A375 (cell line): ENCODE measurements at places on chromosomes 3 and 15. TPM values are rescaled to one million over a fixed set of nuclear protein-coding genes. Genes with fewer than 3 reads are reported as not detected.

The FBXW12 gene
- total RNA-seq = 0.04 TPM in 1 of 2 replicates, not detected in the other

The PRSS50 gene
- not detected in 2 replicates for total RNA-seq

The MINAR1 gene
- total RNA-seq = 1.0 and 1.1 TPM in 2 replicates

The PARP16 gene
- 7.2 and 9.1 TPM in 2 replicates for total RNA-seq

The INKA1 gene
- total RNA-seq = 0.68 and 1.7 TPM in 2 replicates

The ABHD6 gene
- total RNA-seq = 10.4 and 11.2 TPM in 2 replicates

The POLQ gene
- 10.4 and 13.3 TPM in 2 replicates for total RNA-seq

The RTP1 gene
- not detected in 2 replicates for total RNA-seq

The KCNMB3 gene
- 1.1 TPM in 2 replicates for total RNA-seq

The PROS1 gene
- 6.0 and 6.6 TPM in 2 replicates for total RNA-seq

The TMOD2 gene
- total RNA-seq = 3.0 and 4.3 TPM in 2 replicates

The SETD5 gene
- 59.7 and 69.2 TPM in 2 replicates for total RNA-seq

The SEC11A gene
- 184 and 200 TPM in 2 replicates for total RNA-seq

The TRH gene
- total RNA-seq = not detected in 2 replicates

The SPATA12 gene
- 0.29 TPM in 1 of 2 replicates, not detected in the other for total RNA-seq

The RPL32 gene
- 3,004 and 3,265 TPM in 2 replicates for total RNA-seq

The LYZL4 gene
- total RNA-seq = 0.34 TPM in 1 of 2 replicates, not detected in the other

The MUC20 gene
- total RNA-seq = 0.19 and 2.4 TPM in 2 replicates

The LDHAL6B gene
- not detected in 2 replicates for total RNA-seq

The SYNPR gene
- total RNA-seq = not detected in 2 replicates
